Cardiac muscle cell (in vitro differentiated cells and primary cell): ENCODE measurements at places on chromosomes 12 and 14.

DNA sequence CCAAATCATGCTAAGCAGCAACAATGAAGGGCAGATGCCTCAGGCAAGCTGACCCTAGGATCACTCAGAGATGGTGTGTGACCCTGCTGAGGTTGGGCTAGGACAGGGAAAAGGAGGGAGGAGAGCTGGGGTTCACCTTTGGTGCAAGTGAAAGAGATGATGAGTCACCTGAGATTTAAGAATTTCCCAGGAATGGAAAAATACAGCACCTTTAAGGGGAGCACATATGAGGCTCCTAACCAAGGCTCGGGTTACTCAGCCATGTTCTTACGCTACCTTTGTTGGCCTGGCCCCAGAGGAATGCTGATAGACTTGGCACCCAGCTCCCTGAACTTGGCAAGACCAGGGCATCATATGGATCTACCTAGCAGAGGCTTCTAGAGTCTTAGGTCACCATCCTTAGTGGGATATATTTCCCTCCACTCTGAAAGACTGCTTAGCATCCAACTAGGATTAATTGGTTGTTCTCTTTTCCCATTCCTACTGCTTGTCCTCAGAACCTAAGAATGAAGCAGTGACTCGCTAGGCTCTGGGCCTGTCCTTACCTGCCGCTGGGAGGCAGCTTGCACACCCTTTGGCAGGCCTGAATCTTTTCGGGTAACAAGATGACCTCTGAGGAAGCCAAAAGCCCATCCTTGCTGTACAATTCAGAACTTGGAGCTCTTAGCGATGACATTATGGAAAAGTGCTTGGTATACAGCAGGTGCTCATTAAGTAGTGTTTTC, 4.0 kb upstream of the NAA25 start:
- DNase-seq, result no peak

DNA sequence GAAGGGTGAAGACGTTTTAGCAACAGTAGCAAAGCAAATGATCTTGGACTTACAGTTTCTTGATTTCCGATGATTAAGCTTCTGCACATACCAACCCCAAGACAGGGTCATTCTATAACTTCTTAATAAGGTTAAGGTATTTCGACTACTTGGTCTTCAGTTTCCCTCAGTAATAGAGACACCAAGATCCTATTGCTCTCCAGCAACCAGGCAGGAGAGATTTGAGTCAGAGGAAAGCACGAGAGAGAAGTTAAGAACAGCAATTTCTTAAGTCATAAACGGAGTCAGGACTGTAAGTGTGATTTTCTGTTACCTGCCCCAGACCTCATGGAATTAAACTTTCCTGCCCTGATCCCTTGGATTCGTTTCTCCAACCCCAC, 215.6 kb downstream of the TTC8 start:
- no peak for DNase-seq

GRCh38 chr14:31945074-31945613, 132.0 kb upstream of the ARHGAP5 start:
- DNase-seq, result no peak

- DNase-seq, result no peak
Observed at GRCh38 chr14:50452296-50452695, 55.6 kb upstream of the CDKL1 start.

DNA sequence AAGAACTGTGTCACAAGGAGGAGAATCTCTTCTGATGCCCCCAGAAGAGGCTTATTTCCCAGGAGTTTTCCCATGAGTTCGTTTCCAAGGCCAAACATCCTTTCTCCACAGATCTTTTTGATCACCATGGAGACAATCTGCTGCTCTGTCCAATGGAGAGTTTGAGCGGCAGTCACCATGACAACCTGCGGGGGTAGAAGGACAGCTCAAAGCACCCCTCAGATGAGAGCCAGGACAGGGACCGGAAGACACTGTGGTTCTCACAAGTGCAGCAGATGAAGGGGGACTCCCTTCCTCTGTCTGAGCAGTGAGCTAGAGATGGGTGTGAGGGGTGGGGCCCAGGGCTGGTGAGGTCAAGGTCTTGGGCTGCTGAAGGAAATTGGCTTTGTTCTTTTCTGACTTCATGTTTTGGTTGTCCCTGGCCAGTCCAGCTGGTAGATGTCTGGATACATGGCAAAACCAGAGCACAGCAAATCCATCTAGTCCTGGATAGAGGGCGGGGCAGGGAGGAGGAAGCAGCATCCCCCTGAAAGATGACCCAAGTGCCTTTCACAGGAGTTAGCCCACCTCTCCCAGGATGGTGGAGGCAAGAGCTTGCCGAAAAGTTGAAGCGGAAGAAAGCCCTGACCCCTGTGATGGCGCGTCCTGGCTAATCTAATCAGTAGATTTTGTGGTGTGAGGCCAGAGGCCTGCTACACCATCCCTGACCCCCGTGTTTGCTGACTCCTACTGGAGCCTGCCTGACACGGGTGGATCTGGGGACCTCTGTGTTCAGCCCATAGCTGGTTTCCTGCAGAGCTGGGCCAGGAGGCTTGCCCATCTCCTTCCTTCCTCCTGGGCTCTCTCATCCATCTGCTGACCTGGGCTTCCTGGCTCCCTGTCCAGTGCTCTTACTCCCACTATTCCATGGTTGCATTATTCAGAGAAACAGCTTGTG, 24.4 kb downstream of the DHRS2 start:
- DNase-seq, result no peak

GRCh38 chr12:88325076-88325815, 183.1 kb downstream of the TMTC3 start:
- DNase-seq, result no peak

DNA sequence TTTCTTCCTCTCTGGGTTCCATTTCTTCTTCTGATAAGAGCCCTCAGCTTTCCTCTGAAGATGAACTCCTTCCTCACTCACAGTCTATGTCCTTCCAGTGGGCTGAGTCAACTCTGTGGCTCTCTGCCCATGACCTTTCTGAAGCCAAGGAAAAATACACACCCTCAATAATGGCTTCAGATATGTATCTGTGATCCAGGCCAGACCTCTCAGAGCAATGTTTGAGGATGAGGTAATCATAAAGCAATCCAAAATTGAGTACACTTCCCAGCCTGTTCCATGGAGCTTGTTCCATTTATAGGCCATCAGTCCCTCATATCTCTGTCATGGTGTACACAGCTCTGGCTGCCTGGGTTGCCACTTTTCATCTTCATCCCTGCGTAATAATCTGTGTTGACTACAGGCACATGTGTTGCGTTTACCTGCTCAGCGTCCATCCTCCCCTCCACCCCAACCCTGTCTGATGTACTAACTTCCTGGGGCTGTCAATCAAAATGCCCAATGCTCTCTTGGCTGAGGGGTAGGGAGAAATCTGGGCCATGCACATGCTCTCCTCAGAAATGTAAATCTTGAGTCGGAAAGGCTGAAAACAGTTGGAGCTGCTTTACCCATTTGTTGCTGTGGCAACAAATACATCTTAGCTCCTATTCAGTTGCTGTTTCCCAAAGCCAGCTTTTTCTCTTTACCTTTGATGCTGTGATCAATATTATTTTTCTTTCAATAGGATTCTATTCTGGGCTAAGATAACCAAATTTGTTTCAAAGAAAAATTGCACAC, 377.8 kb upstream of the TMEM132C start:
- DNase-seq, result no peak

GRCh38 chr12:27290501-27291168, 42.0 kb upstream of the BMAL2 start:
- no peak for DNase-seq

DNA sequence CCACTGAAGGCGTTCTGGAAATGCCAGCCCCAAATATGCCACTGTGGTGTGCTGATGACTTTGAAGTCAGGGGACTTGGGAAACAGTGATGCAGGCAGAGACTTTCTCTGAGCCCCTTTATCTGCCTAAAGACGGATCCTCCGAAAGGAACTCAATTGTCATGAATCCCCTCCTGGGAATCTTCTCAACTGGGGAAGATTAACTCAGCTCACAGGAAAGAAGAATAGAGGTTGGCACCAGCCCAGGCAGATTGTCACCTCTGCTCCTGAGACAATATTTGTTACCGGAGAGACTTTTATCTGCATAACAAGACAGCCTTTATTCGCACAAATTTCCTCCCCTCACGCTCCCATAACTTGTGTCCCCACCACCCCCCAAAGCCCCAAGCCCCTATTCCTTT, 414.4 kb downstream of the FUT8 start:
- DNase-seq, result no peak

DNA sequence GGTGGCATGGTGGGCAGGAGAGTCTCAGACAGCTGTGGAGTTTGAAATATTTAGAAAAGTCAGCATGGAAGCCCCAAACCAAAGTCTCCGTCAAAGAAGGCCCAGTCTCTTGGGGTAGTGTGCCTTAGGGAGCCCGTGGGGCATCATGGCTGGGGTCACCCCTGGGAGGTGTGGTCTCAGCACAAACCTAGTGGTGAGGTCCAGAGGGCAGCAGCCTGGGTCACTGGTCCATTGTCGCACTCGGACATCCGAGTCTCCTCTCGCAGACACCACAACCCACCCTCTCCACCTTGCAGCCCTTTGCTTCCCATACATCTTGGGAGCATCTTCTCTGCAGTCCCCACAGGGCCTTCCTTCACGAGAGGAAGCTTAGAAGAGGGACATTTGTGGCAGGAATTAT, 588.0 kb upstream of the TMEM132C start:
- no peak for DNase-seq

- DNase-seq, result peak; percentile 76
Observed at GRCh38 chr12:54378796-54379397, 5.6 kb downstream of the ZNF385A start.

- peak; percentile 55 for DNase-seq
Observed at GRCh38 chr12:29086325-29087271, 62.5 kb upstream of the FAR2 start.

DNA sequence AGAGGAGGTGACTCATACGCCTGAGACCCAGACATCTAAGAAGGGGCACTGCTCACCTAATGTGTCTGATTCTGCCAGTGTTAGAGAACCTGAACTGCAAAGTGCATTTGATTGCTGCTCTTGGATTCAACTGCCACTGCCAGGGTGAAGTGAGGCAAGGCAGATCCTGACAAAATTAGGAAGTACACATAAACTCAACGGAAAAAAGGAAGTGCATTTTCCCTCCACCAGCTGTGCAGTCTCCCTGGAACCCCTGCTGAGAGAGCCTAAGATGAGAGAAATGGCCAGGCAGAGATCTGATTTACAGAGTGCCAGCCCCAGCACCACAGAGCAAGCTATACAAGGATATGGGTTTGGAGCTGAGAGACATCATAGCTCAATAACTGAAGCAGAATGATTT, 215.3 kb downstream of the SEC23A start:
- DNase-seq, result no peak

DNA sequence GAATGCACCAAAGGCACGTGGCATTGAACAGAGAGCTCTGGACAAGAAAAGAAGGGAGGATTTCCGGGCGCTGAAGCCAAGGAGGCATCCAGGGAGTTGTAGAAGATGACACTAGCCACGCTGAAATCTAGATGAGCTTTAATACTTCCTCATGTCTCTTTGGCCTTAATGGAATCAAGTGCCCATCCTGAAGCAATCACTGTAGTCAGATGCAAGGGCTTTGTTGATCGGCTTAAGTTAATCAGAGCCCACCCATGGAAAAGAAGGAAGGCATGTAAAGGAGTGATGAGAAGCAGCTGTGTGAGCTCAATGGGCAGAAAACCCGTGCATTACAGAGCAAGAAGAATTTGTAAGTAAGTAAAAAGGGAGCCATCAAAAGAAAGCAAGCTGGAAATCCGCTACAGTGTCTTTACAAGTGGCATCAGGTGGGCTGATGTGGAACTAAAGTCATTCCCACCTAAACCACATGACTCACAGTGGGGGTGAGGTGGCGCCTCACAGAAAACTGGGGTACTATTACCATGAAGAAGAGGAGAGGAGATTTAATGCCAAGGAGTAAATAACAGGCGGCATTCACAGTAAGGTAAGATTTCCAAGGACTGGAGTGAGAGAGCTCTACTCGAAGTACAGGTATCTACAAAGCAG, 48.4 kb downstream of the NDUFA12 start:
- no peak for DNase-seq

DNA sequence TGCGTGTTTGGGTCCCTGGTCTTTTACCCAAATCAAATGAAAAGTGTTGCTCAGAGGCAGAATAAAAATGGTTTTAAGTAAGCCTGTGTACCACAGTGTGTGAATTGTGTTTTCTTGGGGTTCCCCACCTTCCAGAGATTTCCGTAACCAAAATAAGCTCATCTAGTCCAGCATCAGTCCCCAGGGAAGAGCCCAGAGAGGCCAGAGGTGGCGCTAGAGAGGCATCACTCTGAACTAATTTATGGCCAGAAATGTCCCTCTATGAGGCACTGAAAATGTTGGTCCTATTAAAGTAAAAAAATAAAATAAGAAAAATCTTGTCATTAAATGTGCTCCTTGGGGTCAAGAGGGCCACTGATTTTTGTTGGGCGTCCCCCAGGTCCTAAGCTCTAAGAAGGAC, 24.9 kb upstream of the PRKAB1 start:
- DNase-seq, result no peak

GRCh38 chr12:55757701-55758100, 14.8 kb downstream of the GDF11 start:
- no peak for DNase-seq

DNA sequence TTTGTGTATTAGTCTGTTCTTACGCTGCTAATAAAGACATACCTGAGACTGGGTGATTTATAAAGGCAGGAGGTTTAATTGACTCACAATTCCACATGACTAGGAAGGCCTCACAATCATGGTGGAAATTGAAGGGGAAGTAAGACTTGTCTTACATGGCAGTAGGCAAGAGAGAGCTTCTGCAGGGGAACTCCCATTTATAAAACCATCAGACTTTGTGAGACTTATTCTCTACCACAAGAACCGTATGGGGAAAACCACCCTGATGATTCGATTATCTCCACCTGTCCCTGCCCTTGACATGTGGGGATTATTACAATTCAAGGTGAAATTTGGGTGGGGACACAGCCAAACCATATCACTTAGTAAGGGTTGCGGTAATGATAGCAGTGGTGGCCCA, 833.1 kb downstream of the FLRT2 start:
- DNase-seq, result no peak

DNA sequence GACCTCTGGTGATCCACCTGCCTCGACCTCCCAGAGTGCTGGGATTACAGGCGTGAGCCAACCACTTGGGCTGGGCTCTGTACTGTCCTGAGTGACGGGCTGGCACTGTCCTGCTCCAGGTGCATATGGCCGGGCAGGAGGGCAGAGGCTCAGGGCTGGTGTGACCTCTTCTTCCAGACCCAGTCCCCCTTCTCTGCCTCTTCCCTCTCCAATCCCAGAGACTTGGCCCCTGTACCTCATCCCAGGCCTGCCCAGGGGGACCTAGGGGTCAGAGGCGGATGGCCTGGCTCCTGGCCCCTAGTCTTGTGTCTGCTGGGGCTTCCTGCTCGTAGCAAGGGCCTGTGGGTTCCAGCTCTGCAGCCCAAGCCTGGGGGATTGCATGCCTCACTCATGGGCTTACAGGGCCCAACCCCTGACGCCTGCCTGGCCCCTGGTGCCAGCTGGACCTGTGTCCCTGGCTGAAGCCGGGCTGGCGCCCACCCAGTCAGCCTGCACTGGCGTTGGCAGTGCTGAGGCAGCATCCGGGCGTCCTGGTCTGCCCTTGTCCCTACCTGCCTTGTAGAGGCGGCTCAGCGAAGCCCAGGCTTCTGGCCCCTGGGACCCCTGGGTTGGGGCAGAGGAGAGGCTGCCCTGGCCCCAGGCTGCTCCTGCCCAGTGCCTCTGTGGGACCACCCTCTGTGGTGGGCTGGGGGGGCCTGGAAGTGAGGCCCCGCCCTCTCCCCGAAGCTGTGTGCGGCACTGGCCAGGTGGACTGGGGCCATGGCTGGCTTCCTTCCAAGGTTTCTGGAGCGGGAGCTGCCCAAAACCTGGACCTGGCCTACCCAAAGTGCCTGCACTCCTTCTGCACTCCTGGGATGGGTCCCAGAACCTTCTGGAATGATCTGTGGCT, 4.3 kb downstream of the TEDC1 start:
- no peak for DNase-seq
